ENCODE measurements at places on chromosomes 2 and 18.

DNA sequence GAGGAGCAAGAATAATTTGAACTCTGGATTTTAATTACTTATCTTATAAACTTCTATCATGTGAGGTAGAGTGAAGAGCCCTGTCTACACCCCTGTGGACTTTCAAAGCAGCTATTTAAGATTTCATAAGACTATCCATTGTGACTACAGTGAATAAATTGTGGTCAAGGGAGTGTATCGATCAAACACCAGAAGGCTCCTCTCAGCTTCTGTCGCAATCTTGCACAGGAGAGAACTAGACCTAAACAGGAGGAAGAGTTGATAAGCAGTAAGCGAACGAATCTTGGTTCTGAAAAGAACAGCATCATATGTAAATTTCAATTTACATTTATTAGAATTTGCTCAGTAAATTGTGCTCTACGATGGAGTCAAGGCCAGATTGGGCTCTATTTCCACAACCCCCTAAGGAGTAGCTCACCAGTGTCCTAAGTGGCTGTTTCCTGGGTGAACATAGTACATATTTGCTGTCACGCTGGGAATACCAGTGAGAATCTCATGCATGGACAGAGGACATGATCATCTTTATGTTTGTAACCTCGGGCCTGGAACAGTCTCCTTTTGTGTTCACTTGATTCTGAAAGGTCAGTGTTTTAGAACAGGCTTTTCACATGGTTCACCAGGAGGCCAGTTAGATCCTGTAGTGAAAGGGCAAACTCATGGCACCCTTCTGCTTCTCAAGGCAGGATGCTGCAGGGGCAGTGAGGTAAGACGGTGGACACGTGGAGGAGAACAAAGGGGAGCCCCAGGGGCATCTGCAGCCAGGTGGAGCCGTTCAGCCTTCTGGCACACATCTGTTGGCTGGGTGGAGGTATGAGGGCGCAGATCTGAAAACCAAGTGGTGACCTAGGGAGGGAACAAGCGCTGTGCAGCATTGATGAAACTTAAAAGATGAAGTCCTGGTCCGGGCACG is 33.3 kb downstream of the NPAS2 start:
- peak; percentile 19 for DNase-seq

- no peak for DNase-seq
Observed at GRCh38 chr2:177673602-177674595, 281.3 kb downstream of the AGPS start.

DNA sequence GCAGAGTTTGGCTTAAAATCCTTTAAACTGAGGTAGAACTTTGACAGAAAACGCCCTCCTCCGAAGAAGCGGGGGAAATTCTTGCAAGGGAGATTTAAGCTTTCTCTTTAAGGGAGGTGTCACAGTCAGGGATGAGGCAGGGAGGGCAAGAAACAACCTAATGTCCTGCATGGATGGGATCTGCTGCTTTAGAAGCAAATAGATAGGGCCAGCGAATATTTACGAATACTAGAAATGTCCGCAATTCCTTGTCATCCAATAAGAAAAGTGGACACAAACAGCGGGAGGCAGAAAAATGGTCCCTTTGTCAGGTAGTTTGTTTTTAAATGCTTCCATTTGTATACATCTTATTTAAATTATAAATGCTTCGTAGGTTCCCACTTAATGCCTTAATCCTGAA is 12.0 kb downstream of the MEIS1 start:
- no peak for DNase-seq

DNA sequence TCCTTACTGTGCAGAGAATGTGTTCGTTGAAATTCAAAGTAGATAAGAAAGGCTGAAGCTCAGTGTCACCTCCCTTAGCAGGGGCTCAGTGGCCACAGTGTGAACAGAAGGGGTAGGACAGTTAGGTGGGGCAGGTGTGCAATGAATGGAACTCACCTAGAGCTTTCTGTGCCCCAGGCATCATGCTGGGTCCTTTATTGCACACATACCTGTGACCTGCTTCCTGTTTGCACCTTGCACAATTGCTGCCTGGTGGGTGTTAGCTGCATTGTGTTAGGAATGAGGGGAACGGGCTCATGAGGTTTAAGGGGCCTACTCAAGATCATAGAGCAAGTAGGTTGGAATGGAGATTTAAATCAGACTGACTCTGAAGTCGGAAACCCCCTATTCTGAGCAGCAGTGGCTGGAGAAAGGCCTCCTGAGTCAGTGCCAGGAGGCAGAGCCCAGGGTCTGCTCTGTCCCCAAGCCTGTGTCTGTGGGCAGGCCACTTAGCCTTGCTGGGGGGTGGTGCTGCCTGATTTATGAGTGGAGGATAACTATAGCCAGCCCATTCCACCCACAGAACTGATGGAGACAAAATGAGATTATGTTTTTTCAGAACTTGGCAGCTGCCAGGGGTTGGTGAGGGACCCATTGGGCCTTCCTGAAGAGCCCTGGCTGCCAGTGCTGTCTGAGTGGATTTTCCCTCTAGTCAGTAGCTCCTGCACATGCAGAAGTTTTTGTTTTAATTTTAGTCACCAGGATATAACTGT is 76.2 kb downstream of the NPAS2 start:
- DNase-seq, result no peak

- DNase-seq, result no peak
Observed at GRCh38 chr2:89763254-89763580, 1071.7 kb downstream of the RPIA start.

DNA sequence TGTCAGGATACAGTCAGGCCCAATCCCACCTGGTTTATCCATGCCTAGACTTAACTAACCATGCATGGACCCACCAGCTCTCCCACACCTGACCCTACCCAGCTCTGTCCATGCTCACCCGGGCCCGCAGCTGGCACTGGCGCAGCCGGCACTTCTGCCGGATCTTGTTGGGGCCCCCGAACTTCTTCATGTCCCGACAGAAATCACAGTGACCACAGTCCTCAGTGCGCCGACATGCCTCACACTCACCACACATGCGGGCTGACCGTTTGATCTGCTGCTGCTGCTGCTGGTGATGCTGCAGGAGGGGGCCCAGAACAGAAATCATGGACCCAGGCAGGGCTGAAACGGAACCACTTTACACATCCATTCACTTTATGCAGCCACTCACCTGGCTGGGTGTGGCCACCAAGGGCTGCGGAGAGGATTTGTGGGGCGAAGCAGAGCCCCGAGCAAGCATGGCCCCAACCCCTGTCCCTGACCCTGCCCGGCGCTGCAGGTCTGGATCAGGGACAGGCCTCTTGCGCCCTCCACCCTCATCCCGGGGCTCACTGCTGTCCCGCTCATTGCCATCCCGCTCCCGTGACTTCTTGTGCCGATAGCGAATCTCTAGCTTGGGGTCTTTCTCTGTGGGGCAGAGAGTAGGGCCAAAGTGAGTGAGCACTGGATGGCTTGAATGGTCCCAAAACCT is 1.7 kb downstream of the CXXC1 start:
- no peak for DNase-seq

- no peak for DNase-seq
Observed at GRCh38 chr2:102789349-102790090, 27.7 kb downstream of the TMEM182 start.

DNA sequence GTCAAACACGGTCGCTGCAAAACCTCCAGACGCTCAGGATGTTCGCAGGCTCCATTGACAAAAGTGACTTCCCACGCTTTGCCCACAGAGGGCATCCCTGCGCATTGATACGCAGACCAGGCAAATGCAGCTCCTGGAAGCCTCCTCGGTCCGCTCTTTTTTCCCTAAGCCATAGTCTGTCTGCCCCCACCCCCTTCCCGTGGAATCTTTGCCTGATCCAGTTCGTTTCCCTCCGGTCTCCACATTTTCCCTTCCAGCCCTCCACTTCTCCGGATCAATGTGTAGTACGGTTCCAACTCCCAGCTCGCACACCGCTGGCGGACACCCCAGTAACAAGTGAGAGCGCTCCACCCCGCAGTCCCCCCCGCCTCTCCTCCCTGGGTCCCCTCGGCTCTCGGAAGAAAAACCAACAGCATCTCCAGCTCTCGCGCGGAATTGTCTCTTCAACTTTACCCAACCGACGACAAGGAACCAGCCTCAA is at the start of gene DCC:
Gene DCC, plus strand, starts transcription at position 307 of the 481 bp plus-strand sequence. CDS start 591 bp downstream, outside the sequence.
- DNase-seq, result peak; percentile 89

DNA sequence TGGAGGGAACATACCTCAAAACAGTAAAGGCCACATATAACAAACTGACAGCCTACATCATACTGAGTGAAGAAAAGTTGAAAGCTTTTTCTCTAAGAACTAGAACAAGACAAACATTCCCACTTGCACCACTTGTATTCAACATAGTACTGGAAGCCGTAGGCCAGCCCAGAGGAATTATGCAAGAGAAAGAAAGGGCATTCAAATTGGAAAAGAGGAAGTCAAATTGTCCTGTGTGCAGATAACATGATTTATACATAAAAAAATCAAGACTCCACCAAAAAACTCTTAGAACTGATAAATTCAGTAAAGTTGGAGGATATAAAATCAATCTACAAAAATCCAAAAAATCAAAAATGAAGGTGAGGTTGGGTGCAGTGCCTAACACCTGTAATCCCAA is 8.0 kb upstream of the KDM3A start:
- DNase-seq, result no peak

DNA sequence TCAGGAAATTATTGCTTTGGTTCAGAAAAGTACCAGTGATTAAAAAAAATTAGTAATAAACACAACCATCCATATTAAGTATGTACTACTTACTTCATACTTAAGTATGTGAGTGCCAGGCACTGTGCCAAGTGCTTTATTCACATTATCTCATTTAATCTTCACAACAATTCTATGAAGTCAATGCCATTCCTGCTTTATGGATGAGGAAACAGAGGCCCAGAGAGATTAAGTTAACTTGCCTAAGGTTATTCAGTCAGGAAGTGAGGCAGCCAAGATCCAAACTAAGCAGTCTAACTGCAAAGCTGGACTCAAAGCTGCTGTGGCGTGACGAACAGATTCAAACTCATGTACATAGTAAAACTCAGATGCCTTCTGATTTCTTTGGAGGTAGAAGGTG is 22.3 kb downstream of the DTNB start:
- DNase-seq, result no peak

DNA sequence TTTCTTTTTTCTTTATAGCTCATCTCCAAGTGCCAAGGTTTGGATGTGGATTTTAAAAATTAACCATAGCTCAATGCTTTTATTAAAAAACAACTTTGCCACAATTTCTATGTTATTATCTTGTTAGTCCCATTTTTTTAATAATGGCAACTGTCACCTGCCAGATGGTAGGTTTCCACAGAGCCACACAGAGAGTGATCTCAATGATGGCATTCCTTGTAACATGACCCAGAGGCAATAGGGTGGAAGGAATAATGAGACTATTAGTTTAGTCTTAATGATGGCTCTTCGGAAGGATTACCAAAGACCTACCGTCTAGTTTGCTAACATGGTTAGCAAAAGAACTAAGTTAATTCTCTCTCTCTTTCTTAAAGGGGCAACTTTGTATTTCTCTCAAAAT is 64.0 kb downstream of the REL start:
- DNase-seq, result no peak

DNA sequence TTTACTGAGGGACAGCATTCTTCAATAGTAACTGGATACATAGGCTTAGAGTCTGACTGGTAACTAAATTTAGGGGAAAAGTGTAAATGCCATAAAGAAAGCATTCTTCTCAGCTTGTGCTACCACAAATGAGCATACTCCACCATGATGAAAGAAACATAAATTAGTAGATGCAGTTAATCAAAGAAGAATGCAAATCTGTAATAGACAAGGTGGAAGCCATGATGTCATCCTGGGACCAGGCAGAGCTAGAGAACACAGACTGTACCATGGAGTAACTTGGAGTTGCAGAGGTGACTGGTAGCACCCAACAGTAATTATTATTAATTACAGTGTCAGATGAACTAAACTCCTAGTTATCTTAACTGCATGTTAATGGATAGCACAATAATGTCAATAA is 51.7 kb downstream of the RBKS start:
- DNase-seq, result no peak

DNA sequence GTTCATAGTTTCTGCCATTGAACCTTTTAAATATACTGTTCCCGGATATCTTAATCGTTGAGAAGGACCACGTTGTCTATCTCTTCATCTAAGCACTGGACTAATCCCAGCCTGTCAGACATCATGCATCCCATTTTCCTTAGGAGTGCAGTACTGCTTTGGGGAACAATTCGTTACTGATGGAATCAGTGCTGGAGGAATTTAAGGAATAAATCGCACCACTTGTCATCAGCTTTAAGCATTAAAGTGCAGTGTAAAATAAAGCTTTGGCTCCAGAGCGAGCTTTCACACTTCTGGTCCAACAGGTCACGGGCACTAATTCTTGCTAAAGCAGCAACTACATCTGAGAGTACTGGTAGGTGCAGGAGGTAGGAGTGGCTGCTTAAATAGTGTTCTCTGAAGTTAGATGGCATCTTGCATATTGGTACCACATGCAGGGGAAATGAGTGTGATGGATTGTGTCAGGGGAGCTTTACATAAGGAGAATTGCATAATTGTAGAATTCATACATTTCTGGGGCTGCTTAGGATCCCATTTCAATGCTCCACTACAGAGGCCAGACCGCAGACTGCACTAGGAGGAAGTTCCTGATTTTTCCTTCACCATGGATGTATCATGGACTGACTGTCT is 105.7 kb upstream of the RASGRP3 start:
- DNase-seq, result no peak

DNA sequence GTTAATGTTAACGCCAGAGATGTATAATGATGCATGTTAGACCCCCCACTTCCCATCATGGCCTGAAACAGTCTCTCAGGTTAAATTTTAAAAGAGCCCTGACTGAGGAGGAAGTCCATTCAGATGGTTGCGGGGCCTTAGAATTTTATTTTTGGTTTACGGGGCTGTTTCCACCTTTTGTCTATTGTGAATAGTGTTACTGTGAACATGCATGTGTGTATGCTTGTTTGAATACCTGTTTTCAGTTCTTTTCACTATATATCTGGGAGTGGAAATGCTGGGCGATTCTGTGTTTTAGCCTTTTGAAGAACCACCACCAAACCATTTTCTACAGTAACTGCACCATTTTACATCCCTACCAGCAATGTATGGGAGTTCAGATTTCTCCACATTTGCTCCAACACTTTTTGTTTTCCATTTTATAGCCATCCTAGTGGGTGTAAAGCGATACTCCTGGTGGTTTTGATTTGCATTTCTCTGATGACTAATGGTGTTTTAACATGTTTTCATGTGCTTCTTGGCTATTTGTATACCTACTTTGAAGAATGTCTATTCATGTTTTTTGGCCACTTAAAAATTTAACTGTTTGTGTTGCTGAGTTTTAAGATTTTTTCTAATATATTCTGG is 133.0 kb downstream of the MYO3B start:
- no peak for DNase-seq

DNA sequence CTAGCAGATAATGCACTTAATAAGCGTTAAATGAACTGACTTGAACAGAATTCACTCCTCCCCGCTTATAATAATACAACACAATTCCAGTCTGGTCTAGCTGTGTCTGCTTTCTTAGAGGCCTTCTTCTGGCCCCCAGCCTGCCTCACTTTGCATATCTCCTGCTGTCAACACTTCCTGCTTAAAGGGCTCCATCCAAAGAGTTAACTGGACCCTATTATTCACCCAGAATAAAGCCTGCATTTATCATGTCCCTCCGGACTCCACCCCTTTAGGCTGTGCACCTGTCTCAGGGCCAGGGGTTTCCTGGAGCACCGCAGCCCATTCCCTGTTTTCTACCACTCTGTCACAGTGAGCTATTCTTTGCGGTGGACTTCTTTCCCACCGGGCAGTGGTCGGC is 292.8 kb upstream of the FBXO11 start:
- no peak for DNase-seq

GRCh38 chr2:84958135-84959059 is 12.6 kb upstream of the KCMF1 start:
- DNase-seq, result peak; percentile 99

GRCh38 chr2:108612153-108612513 is 77.9 kb downstream of the LIMS1 start:
- no peak for DNase-seq

GRCh38 chr18:21134895-21135294 is 23.3 kb upstream of the ROCK1 start:
- no peak for DNase-seq

Measured in islet precursor cell (in vitro differentiated cells).